Pulmonary artery endothelial cell (primary cell): ENCODE measurements at places on chromosomes 5 and 9. TPM values are rescaled to one million over a fixed set of nuclear protein-coding genes. Genes with fewer than 3 reads are reported as not detected.

GRCh38 chr5:125149110-125149509 is 402.7 kb upstream of the ZNF608 start:
- no peak for DNase-seq

DNA sequence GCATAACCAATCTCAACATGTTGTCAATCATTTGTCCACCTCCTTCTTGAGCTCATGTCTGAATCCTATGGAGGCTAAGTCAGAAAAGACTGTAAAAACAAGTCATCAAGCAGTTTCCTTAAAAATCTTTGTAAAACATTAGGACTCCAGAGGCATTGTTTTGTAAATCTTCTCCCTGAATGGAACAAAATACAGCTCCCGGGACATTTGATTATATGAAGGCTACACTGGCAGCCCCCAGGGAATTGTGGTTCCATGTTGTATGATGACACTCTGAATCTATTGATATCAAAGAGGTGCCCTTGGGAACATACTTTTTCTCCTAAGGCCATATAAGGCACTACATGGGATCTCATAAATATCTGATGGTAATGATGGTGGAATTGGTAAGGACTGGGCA is 83.2 kb upstream of the NUDT12 start:
- no peak for DNase-seq

- DNase-seq = no peak
Measured at GRCh38 chr5:65766781-65767180, 44.8 kb downstream of the NLN start.

DNA sequence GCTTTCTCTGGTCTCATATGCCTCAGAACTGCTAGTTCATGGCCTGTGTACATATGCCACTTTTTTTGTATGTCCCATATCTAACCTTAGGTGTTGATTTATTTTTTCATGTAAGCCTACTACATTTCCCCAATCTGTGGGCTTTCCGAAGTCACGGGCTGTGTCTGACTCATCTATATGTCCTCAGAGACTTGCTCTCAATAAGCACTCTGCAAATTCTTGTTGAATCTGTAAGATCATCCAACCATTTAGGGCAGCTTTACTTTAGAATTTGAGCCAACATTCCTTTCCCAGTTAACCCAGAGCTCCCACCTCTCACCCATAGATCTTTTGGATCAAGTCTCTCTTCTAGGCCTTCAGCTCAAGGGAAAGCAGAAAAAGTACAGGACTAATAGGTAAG is 263.4 kb downstream of the SEC61B start:
- DNase-seq = no peak

GRCh38 chr5:122673343-122673742 is 101.5 kb upstream of the SNX2 start:
- DNase-seq = no peak

DNA sequence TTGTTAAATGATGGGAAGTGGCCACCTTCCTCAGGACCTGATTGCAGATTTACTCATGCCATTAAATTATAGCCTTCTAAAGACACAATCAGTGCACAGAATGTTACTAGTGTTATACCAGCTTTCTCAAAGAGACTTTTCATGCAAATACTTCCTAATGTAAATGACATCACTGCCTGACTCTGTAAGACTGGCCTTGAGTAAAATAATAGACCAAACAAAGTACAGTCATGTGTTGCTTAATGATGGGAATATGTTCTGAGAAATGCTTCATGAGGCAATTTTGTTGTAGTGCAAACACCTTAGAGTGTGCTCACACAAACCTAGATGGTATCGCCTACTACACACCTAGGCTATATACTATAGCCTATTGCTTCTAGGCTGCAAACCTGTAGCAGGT is 17.0 kb upstream of the C1QTNF3 start:
- no peak for DNase-seq

Gene AQP3
- total RNA-seq = 0.20 and 0.78 TPM in 2 replicates

Gene PCDHB4
- 0.04 and 0.07 TPM in 2 replicates for total RNA-seq

DNA sequence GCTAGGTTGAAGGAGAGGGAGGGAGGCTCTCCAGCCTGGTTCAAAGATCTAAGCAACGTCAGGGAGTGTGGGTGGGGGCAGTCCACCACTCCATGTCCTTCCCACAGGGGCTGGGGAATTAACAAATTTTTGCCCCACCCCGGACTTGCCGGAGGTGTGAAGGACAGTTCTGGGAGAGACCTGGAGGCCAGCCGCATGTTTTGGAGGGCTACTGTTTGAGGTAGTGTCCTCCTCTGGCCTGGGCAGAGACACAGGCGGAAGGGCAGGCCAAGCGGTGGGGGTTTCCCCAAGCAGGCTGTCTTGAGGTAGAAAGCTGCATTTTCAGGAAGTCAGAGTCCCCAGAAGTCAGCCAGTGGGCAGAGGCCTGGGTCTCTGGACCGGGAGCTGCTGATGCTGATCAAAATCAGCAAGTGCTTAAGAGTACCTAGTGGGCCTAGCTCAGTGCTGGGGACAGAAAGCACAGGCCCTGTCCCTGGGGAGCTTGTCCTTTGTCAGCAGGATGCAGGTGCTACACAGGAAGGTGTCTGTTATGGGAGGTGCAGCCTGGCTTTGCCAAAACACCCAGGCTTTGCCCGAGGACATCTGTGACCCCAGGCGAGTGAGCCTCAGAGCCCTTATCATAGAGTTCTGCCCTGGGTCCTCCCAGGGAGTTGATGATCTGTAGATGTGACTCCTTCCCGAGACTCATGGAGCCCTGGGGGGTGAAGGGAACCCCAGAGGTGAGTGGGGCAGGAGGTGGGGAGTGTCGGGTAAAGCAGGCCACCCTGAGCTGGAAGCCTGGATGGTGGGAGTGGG is 18.5 kb downstream of the JADE2 start:
- no peak for DNase-seq

- DNase-seq = no peak
Measured at GRCh38 chr5:131228646-131229045, 35.2 kb upstream of the CDC42SE2 start.

Gene TEX48
- not detected in 2 replicates for total RNA-seq

DNA sequence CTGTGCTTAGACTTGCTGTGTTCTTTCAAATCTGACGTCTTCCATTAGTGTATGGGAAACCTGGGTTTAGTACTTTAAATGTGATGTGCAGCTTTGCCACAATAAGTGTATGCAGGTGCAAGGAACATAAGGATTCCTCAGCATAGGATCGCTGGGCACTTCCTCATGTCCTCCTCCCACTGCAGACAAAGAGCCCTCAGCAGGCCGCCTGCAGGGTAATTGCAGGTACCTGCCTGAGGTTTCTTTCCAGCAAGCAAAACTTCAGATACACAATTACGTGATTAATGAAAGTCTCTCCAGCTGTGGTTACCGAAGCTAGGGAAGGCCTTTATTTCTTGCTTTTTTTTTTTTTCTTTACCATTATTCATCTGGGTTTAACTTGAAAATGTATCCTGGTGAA is 233.1 kb downstream of the RFK start:
- DNase-seq = no peak

Gene FOXD4
- 0.13 and 0.14 TPM in 2 replicates for total RNA-seq

DNA sequence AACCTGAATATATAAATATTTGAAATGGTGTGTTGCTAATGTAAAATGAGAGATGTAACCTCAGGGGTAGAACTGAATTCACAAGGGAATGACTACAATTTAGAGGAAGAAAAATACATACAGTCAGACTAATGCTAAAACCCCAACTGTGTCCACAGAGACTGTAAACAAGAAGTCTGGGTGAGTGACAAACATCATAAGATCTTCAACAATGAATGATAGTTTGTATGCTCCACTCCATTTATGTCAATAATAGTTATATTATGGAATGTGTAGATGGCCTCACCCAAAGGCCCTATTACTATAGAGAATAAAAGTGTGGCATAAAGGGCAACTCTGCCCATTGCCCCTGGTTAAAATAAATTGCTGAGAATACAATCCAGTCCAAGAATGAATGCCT is 102.9 kb downstream of the CETN3 start:
- DNase-seq = no peak

- no peak for DNase-seq
Measured at GRCh38 chr5:119275601-119276173, 80.1 kb upstream of the TNFAIP8 start.

Gene SPATA9
- total RNA-seq = 0.11 and 0.13 TPM in 2 replicates

DNA sequence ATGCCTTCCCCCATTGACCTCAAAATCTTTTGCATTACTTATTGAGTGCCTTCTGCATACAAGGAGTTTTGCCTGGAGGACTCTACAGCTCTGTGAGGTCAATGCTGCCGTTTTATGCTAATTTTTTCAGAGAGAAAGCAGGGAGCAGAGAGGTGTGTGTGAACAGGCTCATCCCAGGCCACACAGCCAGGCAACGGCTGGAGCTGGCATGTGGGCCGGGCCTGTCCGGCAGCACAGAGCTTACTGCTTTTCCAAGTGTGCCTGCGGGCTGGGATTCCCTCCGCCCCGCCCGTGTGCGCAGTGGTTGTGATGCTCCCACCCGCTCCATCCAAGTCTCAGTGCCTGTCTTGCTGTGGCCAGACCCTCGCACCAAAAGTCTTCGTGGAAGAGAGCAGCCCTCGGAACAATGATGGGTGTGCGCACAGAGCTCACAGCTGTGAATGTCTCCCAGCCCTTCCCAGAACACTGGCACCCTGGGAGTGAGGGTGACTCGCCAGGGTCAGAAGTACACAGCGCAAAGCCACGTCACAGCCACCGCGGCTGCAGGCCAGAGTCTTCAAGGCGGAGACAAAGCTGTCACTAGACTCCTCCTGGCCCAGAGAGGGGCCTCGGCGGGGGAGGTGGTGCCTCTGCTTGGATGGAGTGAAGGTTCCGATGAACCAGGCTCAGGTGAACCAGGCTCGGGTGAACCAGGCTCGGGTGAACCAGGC is 82.8 kb downstream of the COL5A1 start:
- DNase-seq = no peak

DNA sequence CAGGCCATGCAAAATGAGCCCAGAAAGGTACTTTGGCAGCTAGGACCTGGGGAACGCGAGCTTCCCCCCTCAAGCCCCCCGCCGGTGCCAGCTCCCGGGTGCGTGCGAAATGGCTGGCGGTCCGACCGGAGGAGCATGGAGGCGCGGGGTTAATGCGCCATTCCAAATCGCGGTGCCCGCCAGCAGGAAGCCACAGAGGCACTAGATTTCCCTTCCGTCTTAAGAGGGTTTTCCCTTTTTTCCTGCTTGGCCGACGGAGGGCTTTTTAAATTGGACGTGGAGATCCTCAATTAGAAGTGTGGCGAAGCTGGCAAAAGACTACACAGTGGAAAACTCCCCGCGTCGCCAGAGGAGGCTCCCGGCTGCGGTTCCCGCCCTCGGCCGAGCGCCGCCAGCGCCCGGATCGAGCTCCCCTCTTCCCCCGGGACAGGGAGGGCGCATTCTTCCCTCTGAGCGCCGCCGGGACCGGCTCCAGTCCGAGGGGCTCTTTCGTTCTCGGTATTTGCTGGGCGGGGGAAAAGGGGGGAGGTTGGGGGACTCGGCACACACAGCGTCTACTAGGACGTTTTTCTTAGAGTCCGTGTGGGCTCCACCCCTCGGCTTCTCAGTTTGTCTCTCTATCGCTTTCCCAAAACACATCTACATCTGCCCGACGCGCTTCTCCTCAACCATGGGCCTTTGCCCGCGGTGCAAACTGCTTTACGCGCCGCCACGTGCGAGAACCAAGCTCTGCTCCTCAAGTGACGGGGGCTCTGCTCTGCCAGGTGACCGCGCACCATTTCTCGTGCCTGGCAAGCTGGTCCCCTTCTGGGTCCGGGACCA is 3.0 kb downstream of the GDNF start:
- no peak for DNase-seq

Gene GPX8
- total RNA-seq = 46.2 and 66.8 TPM in 2 replicates

- DNase-seq = no peak
Measured at GRCh38 chr9:129334105-129334935, 156.3 kb upstream of the IER5L start.

Gene C9orf78
- 42.3 and 49.8 TPM in 2 replicates for total RNA-seq

DNA sequence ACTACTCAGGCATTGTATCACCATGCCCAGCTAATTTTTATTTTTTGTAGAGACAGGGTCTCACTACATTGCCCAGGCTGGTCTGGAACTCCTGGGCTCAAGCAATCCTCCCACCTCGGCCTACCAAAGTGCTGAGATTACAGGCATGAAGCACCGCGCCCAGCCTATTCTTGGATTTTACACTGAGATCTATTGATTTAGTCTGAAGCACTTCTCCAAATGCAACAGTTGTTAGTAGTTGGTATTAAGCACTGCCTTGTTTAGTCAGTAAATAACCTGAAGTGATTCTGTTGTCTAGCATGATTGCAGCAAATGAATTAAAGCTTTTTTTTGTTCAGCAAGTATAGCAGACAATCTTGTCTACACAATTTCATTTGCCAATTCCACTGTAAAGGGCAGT is 8.9 kb upstream of the CCNB1 start:
- no peak for DNase-seq

DNA sequence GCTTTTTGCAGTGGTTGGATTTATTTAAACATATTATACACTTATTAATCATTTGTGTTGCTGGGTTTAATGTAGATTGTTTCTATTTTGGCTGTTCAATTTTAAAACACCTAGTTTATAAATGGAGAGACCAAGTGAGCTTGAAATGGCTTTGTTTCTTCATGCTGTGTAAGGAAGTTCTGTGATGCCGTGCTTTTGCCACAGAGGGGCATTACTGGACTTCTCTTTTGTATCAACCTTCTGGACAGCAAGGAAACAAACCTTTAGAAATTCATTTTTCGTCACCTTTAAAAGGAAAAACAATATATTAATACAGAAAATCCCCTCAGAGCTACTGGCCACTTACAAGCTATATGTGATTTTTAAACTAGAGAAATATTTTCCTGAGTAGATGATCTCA is 81.9 kb downstream of the DMRTA1 start:
- DNase-seq = no peak

Gene LMX1B
- total RNA-seq = not detected in 2 replicates

DNA sequence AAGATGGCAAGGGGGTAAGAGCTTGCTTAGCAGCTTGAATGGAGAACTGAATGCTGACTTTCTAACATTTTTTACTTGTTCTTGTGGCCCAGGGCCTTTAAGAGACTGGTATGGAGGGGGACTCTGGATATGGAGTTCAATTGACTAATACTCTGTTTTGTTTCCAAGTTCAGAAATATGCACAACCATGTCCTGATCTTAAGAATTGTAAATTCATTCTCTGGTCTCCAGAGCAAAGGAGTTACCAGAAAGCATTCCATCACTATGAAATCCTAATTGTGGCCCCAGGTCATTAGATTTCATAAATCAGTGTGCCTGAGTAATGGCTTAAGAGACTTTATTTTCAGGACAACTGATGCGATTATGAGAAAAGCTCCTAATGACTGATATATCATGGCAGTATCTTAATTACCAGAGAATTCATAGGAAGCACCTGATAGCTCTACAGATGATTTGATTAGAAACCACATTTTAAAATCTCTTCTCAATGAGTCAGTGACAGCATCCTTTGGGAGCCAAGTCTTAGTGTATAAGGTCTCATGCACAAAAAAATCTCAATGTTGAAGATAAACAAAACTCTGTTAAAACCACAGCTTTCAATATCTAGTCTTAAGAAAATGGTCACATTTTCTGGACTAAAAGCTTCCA is 613.6 kb upstream of the KLF4 start:
- no peak for DNase-seq

- DNase-seq = no peak
Measured at GRCh38 chr5:152623951-152624350, 218.9 kb upstream of the NMUR2 start.

DNA sequence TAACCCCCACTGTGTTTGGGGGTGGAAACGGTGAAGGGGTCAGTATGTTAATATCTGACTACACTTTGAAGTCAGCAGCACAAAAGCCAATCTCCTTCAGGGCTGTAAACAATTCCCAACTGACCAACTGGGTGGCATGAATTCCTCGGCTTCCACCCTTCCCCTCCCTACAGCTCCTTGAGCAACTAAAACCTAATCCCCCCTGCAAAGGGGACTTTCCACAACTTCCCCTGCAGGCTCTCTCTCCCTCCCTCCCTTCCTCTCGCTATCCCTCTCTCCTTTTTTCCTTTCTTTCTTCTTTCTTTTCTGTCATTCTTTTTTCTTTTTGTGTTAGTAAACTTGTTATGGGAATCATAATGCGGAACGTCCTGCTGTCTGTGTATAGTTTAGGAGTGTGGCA is 65.1 kb upstream of the PTCH1 start:
- DNase-seq = no peak
